ENCODE measurements at places on chromosomes 3 and 15.

GRCh38 chr3:178047496-178047895, 488.7 kb upstream of the KCNMB2 start:
- no peak for DNase-seq

DNA sequence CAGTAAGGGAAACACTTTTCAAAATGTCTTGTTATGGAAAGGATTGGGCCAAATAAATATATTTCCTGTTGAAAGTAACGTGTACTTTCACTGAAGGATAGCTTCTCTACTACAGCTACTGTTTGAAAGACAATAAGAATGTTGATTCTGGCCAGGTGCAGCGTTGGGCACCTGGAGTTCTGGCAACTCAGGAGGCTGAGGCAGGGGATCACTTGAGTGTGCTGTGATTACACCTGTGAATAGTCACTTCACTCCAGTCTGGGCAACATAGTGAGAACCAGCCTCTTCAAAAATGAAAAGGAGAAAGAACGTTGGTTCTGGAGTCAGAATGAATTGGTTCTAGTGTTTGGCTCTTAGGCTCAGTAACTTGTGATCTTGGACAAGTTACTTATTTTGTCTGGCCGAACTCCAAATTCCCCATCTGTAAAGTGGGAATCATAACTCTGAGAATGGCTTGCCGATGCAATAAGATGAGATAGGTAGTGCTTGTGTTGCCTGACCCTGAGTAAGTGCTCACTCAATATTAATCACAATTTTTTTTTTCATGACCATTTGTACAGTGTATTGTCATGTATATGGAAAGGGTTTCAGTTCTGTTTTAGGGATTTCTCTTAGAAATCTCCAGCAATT, 310.8 kb downstream of the PTPRG start:
- no peak for DNase-seq

DNA sequence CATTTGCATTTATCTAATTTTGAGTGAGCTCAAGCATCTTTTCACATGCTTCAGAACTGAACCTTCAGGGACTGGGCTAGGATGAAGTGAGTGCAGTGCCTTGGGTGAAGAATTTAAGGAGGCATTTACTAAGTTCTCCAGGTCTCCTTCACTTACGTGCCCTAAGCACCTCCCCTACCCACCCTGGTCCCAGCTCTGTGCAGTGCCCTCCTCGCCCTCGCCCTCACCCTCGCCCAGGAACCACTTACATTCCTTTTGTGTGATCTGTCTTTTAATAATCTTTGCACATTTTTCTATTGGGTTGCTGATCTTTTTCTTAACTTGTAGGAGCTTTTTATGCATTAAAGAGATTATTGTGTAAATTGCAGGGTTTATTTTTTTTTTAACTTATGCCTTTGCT, 322.6 kb downstream of the THSD4 start:
- DNase-seq: no peak

- no peak for DNase-seq
These were observed 156.2 kb upstream of the IQSEC1 start for GRCh38 chr3:13229273-13229949.

DNA sequence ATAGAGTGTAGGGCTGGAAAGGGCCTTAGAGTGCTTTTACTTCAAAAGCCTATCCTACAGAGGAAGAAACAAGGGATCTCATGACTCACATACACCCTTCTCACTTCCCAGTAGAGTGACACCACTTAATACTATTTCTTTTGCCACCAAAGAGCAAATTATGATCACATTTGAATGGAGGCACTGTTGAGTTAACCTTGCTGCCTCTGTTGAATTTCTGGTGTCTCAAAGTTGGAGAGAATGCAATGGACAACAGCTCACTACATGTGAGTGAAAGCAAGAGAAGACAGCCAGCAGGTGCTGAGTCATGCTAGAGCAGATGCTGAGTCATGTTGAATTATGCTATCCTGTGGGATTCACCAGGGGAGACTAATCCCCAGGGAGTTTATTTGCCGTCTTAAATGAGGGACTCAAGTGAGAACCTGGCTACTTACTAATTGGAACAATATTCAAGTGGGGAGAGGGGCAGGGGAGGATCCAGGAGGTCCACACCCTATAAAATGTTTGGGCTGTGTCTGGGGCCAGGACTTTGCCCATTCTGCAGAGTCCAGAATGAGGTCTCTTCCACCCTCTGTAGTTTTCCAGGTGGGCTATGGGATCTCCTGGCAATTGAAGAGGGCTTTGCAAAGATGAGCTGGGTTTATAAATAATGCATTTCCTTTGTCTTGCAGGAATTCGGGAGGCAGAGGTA, 35.8 kb downstream of the ST8SIA2 start:
- no peak for DNase-seq

DNA sequence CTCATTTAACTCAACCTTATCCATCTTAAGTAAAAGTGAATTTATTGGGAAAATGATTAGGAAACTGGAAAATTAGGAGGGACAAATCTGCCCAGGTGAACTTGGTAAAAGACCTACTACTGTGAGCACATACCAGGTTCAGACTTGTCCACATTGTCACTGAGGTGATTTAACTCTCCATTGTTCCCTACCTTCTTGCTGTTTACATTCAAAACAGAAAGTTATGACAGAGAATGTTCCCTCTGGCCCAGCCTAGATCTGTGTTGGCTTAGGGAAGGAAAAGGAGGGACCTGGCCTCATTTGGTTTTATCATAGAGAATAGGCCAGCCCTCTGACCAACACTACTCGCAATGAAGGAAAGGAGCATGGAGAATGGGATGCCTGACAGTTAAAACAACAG, 117.6 kb downstream of the SATB1 start:
- peak; percentile 18 for DNase-seq

DNA sequence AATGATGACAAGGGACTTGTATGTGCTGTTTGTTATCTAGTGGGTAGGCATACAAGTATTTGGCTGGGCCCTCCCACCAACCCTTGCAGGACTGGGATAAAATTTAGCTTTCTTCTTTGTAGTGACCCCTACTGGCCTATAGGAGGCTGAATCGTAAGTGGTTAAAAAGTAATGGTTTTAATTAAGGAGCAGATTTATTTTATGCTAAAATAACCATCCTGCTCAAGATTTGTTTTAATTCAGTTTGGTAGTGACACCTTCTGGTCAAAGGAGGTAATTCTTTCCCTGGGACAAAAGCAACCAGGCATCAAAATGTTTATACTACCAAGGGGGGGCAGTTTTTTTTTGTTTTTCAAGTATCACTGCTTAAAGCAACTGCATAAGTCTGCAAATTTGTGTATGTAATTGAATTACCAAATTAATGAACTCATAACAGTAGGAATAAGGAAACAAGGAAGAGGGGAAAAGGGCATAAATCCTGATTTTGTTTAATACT, 70.7 kb downstream of the TOP2B start:
- DNase-seq: peak; percentile 13

DNA sequence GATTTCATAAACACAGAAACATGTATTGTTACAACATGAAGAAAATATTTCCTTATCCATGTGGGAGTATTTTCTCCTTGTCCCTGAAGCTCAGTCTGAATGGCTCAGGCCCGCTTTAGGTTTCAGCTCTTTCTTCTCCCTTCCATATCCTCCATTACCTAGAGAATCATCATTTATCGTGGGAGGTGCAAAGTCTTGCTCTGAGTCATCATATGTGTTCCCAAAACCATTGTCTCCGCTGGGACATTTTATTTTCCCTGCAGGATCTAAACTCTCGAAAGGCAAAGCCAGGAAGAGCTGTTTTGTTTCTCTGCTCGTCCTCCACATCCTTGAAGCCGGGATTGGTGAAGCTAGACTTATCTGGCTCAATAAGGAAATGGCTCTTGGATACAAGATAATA, 571.2 kb downstream of the EDEM1 start:
- DNase-seq: no peak

- no peak for DNase-seq
These were observed 101.8 kb downstream of the LRRK1 start for GRCh38 chr15:101020945-101021344.

DNA sequence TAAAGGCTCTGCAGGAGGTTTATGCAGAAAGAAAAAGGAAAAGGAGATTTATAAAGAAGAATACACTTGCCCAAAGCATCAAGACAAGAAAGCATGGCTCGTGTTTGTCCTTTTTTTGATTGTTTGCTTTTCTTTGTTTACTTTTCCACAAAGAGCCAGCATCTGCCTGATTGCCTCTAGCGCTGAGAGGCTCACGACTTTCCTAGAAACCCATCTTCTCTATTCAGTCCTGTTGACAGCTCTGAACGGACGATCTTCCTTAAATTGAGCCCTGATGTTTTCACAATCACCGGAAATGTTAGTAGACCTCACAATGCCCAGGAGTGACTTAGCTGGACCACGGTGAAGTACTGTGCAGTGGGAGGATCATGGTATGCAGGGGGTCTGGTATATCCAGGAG, 12.4 kb downstream of the GP5 start:
- peak; percentile 65 for DNase-seq

DNA sequence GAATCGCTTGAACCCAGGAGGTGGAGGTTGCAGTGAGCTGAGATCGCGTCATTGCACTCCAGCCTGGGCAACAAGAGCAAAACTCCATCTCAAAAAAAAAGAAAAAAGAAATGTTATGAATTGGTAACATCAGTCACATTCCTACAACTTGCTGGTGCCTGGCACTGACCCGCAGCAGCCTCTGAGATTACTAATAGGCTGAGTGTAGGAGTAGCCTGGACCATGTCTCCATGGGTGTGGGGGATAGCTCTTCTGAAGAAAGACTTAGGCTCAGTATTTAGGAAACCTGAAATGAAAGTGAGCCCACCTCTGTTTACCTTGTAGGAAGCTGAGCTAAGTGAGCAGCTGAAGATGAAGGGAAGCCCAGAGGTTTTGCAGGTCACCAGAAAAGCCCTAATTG, 148.3 kb downstream of the LRRC28 start:
- DNase-seq: no peak

DNA sequence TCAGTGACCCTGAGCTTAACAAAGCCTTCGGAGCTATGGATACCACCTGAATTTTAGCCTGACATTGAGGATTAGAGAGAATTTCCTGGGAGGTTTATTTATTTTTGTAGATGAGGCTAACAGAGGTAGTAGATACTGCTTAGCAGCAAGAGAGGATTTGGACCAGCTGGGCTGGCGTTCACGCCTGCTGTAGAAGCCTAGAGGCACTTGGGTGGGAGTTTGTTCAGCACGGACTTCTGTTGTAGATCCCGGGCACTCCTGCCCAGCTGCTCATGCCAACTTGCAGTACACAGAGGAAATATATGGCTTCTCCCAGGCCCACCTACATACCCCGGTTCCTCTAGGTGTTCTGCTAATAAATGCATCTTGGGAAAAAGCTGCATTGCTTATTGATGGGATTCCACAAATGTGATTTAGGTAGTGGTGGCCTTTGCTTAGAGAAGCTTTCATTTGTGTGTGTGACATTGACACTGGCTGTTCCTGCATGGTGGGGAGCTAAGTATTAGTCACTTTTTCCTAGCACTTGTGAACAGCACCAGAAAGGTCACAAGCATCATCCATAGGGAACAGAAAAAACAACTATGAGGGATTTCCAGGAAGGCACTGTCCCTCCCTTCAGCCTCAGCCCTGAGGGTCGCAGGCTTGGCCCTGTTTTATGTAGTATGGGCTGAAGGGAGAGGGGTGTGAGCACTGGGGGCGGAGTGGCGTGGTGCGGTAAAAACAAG, 324.8 kb upstream of the LRRFIP2 start:
- no peak for DNase-seq

- DNase-seq: no peak
These were observed 4.8 kb upstream of the ATP2B2 start for GRCh38 chr3:10510086-10510742.

DNA sequence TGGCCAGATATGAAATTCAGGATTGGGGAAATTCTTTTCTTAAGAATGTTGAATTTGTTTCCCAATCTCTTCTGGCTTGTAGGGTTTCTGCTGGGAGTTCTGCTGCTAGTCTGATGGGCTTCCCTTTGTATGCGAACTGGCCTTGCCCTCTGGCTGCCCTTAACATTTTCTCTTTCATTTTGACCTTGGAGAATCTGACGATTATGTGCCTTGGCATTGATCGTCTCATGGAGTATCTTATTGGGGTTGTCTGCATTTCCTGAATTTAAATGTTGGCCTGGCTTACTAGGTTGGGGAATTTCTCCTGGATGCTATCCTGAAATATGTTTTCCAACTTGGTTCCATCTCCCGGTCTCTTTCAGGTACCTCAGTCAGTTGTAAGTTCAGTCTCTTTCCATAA, 152.2 kb downstream of the CFAP20DC start:
- DNase-seq: no peak

DNA sequence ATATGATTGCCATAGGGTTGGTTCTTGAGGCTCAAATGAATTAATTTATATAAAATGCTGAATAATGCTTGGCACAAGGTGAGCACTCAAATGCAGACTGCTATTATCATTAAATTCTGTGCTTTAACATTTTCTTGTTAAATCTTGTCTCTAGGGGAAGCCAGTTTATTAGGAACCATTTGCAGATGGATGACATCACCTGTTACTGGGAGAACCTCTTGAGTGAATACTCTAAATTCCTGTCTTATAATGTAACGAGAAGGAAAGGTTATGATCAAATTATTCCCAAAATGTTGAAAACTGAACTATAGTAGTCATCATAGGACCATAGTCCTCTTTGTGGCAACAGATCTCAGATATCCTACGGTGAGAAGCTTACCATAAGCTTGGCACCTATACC, 6.2 kb upstream of the TIMMDC1 start:
- no peak for DNase-seq

DNA sequence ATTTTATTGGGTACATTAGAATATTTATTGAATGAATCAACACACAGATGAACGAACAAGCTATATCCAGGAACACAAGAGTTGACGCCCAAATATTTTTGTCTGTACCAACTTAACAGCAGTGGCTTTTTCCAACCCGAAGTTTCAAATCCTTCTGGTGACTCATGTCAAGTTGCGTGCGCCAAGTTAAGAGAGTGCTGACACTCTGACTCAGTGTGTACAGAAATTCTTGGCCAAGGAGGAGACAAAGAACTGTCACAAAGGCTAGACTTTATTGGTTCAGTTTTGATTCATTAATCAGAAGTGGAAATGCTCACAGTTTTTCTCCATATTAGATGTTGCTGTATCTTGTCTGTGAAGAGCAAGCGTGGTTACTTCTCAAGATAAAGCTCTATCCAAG, 59.6 kb upstream of the TSC22D2 start:
- no peak for DNase-seq

DNA sequence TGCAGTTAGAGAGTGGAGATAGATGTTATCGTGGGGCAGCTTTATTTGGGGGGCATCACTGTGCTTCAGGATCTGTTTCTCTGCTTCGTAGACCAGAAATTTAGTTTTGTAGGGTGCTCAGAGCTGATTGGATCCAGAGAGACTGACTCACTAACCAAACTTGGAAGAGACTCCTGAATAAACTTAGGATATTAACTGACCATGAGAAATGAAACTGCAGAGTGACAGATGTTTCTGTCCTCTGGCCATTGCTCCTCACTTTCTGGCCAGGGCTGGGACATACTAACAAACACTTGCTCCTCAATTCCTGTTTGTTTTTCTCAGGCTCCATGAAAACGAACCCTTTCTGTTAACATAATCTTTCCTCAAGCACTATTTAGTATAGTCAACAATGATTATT, 4.3 kb downstream of the ZNF592 start:
- DNase-seq: no peak

- DNase-seq: peak; percentile 82
These were observed 277.2 kb downstream of the TBL1XR1 start for GRCh38 chr3:176919836-176920765.
